Esophagus muscularis mucosa (tissue), 4 donors: ENCODE measurements at places on chromosomes 6 and 20. TPM values are rescaled to one million over a fixed set of nuclear protein-coding genes. Genes with fewer than 3 reads are reported as not detected.
A peak's percentile ranks its signal among the peaks of the same experiment; 100 is the strongest.

SRMS gene
- not detected for total RNA-seq

GRCh38 chr20:50341880-50342637, 151.4 kb downstream of the CEBPB start:
- DNase-seq: no peak

GRCh38 chr6:110158479-110158878, 21.0 kb downstream of the WASF1 start:
- no peak for DNase-seq

SLC35B3 gene
- 14.3 TPM for total RNA-seq

- no peak for DNase-seq
These were observed 232.7 kb upstream of the TENT5A start for GRCh38 chr6:81985191-81985590.

TFAP2C gene
- 2.5 TPM for total RNA-seq

SLC22A23 gene
- 8.6 TPM for total RNA-seq

PLAGL2 gene
- 10.8 TPM for total RNA-seq

GRCh38 chr20:55569084-55569483, 436.2 kb downstream of the CBLN4 start:
- DNase-seq: no peak

DNA sequence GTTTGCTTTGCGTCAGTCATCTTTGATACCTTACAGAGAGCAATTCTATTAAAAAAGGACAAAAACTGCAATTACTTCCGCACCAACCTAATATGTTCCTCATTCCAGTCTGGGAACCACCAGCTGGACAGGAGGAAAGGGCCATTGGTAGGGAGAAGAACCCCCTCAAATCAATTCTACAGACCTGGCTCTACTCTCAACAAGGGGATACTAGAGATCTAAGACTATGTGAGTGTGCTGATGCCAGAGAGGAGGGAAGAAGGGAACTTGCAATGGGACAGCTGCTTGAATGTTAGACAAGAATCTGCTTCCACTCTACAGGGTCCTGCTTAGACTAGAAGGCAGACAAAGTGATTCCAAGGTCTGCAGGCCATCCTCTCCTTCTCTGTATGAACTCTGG, 13.3 kb downstream of the MRPS18A start:
- no peak for DNase-seq

DNA sequence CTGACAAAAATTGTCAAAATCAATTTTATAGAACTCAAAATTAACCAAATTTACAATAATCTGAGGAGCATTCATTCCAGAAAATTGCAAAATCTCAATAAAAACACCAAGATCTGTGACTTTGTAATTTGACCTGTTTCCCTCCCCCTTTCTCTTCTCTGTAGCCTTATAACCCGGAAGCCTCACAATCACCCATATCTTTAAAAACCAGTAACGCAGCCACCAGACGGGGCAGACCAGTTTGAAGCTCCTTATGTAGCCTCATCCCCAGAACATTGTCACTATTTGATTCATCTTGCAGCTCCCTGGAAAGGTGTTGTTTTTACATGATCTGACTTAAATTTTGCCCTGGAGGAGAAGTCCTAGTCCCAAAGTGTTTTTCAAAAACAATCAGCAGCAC, 27.5 kb upstream of the TGM6 start:
- peak; percentile 37 for DNase-seq

DNA sequence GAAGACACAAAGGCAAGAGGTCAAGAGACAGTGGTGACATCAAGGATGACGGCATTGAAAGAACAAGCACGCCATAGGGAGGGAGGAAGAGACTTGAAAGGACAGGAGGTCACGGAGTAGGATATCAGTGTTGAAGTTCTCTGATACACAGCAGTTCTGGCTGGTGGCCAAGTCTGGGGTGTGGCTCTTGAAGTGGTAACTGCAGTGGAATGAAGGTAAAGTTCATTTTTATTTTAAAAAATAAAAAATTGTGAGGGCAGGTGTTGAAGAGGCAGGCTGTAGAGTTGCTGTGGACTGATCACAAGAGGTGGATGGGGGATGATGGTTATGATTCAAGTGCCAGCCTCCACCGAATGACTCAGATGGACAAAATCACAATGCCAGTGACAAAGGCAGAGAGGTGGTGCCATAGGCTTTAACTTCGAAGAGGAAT, 53.2 kb upstream of the BMP2 start:
- no peak for DNase-seq
